ENCODE measurements at places on chromosomes 16 and 17.
A peak's percentile ranks its signal among the peaks of the same experiment; 100 is the strongest.

DNA sequence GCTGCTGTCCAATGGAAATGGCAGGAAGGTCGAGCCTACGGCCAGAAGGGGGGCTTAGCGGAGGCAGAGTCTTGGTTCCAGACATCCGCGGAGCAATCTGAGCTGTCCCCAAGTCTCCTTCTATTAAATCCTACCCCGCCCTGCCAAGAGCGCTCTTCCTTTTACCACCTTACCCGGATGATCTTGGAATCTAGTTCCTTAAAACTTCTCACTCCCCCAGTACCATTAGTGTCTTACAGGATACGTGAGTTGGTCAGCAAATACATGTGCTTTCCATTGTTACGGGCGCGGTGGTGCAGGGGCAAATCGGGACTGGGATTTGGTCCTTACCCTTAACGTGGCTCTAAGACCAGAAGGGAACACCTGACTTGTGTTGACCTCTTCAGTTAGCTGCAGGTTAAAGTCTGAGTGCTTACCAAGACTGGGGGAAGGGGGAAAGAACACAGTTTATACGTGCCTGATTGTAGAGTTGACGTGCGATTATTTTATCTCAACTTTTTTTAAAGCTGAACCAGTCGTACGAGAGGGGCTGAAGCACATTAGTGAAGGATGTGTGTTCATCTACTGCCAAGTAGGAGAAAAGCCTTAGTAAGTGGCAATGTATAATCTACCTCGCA, 495 bp downstream of the TXNDC17 start:
- DNase-seq, result no peak
- H3K27me3 ChIP-seq, result no peaks in the 10 kb centered on the region
- H3K27ac ChIP-seq, result peak overlapping the region; percentile 99
- H3K4me3 ChIP-seq, result peak overlapping the region; percentile 96
- peaks cover 37% of the 10 kb centered on the region for H3K36me3 ChIP-seq
- peaks cover 61% of the 10 kb centered on the region for H3K4me1 ChIP-seq

- DNase-seq, result peak; percentile 89
- no peaks in the 10 kb centered on the region for H3K36me3 ChIP-seq
- no peaks in the 10 kb centered on the region for H3K27me3 ChIP-seq
- peak overlapping the region; percentile 69 for H3K27ac ChIP-seq
- H3K4me1 ChIP-seq, result peaks cover 9% of the 10 kb centered on the region
Observed at GRCh38 chr17:8745586-8746500, 1.2 kb upstream of the CCDC42 start.

DNA sequence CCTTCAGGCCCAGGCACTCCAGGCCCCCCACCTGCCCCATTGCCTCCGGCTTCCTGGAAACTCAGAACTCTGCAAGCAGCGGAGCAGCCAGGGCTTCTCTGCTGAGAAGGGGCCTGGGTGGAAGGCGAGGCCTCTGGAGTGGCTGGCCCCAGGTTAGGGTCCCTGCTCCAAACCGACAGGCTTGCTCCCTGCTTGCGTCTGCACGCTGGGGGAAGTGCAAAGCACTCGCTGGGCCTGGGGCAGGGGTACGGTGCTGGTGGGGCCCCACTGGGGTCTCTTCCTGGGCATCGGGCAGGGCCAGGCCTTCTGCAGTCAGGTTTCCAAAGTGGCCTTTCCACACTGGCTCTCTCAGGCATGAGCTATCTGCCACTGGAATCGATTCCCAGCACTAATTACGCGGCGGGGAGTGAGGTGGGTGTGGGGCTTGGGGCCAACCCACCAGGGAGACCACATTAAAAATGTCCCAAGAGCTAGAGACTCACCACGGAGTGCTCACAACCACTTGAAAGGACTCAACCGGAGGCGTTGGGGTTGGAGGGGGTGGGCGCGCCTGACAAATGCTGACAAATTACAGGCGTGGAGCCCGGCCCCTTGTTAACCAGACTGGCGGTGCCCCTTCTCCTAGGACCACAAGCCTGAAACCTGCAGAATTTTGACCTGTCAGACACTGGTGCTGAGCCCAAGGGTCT, 17.9 kb downstream of the FAM83G start:
- peaks cover 10% of the 10 kb centered on the region for H3K4me1 ChIP-seq

GRCh38 chr17:38605411-38605840, 326 bp downstream of the SRCIN1 start:
- no peak overlapping the region for H3K4me3 ChIP-seq
- H3K27me3 ChIP-seq, result peaks cover 75% of the 10 kb centered on the region
- H3K27ac ChIP-seq, result no peak overlapping the region

DNA sequence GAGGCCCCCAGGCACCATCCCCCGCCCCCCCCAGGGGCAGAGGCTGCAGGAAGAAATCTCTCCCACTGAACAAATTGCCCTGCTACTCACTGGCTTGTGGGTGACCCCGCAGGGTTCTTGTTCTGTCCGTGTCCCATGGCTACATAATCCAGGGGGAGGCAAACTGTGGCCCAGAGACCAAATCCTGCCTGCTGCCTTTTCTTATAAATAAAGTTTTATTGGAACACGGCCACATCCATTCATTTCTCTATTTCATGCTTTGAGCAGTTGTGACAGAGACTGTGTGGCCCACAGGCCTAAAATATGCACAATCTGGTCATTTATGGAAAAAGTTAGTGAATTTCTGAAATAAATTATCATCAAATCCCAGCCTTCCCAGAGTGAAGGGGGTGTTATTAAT, 38.2 kb downstream of the ABCC6 start:
- no peak overlapping the region for H3K27ac ChIP-seq
- no peak overlapping the region for H3K4me3 ChIP-seq
- H3K27me3 ChIP-seq, result peaks cover 4% of the 10 kb centered on the region
- no peaks in the 10 kb centered on the region for H3K36me3 ChIP-seq
- no peaks in the 10 kb centered on the region for H3K4me1 ChIP-seq
- no peak for DNase-seq

DNA sequence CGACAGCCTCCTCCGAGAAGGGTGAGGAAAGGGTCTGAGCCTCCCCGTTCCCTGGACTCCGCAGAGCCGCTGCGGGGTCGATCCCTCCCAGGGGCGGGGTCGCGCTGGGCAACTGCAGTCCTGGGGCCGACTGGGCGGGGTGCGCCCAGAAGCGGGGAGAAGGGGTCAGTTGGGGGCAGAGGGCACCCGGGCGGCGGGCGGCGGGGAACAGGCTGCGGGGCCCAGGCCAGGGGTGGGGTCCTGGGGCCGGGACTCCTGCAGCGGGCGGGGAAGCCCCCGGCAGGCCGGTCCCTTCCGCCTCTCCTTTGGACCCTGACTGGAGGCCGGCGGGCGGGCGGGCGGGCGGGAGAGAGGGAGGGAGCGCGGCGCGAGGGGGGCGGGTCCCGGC, 352 bp downstream of the GGNBP2 start:
- H3K36me3 ChIP-seq, result peaks cover 36% of the 10 kb centered on the region
- no peaks in the 10 kb centered on the region for H3K27me3 ChIP-seq
- DNase-seq, result no peak
- H3K27ac ChIP-seq, result peak overlapping the region; percentile 98

DNA sequence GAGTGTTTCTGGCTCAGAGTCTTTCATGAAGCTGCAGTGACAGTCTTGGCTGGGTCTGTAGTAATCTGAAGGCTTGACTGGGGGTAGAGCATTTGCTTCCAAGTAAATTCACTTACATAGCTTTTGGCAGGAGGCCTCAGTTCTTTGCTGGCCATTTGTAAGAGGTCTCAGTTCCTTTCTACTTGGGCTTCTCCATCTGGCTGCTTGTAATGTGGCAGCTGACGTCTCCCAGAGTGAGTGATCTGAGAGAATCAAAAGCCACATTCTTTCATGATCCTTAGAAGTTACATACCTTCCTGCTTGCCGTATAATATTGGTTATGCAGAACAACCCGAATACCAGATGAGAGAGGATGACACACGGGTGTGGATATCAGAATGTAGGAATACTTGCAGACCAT, 39.8 kb downstream of the NF1 start:
- H3K4me3 ChIP-seq, result no peak overlapping the region
- H3K4me1 ChIP-seq, result no peaks in the 10 kb centered on the region
- H3K27ac ChIP-seq, result no peak overlapping the region
- peaks cover 16% of the 10 kb centered on the region for H3K36me3 ChIP-seq
- no peaks in the 10 kb centered on the region for H3K27me3 ChIP-seq

DNA sequence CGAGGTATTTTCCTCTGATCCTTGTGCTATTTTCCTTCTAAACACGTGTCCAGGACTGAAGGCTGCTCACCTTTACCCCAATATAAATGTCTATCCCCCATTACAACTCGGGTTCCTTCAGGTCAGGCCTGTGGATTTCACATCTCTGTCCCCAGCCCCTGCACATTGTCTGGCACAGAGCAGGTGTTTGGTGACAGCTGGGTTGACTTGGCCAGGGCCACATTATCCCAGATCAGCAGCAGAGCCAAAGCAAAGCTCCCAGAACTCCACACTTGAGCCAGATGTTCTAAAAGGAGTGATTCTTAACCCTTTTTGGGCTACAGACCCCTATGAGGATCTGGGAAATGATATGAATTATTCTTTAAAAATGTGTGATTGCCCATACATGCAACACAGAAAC, 18.0 kb upstream of the SPATA32 start:
- H3K4me1 ChIP-seq, result peaks cover 19% of the 10 kb centered on the region
- H3K27me3 ChIP-seq, result no peaks in the 10 kb centered on the region
- H3K4me3 ChIP-seq, result no peak overlapping the region

Data from activated naive CD8-positive, alpha-beta T cell treated with anti-CD3 and anti-CD28 coated beads, Interleukin-2, amount 50 U/mL, for 24 hours (primary cell).